ENCODE measurements at places on chromosomes 1 and 21.

- DNase-seq = no peak
Observed at GRCh38 chr1:154521695-154522094, 19.5 kb upstream of the SHE start.

DNA sequence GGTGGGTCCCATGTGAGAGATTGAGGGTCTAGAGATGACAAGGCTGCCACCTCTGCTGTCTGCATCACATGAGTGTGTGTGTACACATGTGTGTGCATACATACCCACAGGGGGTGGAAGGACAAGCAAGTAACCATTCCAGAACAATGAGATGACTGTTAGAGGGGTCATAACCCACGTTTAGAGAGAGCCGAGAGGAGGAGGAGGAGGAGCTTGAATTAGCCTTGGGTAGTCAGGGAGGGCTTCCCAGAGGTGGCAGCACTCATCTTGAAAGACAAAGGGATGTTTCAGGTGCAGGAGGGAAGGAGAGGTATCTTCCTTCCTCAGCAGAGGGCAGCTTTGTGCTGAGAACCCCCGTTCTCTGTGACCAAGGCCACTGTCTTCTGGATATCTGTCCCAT, 21.3 kb downstream of the TNFRSF1B start:
- no peak for DNase-seq

DNA sequence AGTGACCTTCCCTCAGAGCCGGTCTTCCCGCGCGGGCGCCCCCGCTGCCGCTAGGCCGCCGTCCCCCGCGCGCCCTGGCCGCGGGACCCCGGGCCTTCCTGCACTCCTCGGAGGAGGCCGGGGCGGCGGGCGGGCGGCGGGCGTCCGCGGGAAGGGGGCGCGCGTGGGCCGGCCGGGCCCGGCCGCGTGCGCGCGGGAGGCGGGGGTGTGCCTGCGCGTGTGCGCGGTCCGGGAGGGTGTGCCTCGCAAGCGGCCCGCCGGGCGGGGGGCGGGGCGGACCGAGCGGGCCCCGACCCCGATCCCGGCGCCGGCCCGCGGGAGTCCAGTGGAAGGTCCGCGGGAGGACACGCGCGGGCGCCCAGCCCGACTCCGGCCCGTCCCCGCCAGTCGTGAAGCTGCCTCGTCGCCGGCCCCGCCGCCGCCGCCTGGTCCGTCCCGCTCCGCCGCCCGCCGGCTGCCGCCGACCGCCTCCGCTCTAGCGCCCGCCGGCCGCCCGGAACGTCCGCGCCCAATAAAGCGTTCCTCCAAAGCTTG, 438 bp downstream of the MRPS6 start:
- DNase-seq = peak; percentile 36

DNA sequence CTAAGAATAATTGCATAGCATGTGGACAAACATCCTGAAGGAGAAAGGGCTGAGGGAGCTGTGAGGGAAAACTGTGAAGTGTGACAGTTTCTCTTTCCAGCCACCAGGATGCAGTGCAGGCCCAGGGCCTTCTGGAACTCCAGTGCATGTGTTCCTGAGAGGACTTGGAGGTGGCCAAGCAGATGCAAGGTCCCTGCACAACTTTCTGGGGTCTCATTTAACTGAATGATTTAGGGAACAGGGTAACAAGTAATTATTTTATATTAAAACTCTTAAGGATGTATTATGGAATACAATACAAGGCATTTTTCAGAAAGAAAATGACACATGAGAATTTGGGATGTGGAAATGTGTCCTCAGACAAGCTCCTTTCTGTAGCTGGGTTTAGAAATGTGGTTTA, 61.2 kb upstream of the MCOLN3 start:
- peak; percentile 77 for DNase-seq

DNA sequence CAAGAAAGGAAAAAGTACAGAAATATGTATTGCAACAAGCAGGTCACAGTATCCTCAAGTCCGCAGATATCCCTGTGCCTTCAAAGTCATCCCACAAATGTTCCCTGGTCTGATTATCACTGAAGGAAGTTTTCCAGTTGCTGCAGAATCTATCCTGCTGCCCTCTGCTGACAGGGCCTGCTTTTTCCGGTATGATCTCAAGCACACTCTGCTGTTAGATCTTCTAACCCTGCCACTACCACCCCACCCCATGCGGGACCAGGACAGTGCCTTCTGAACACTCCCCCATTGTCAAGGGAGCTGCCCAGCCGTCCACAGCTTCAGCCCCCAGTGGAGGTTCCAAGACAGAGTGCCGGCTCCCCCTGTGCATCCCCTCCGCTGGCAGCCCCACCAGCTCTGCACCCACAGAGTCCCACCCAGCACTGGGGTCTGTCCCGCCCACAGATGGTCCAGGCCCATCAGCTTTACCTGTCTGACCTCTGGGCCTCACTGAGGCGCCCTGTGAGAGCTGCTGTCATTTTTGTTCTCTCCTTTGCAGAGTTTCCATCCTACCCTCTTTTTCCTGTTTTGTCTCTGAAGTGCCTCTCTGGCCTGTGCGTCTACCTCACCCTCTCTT, 27.9 kb downstream of the FAM163A start:
- peak; percentile 13 for DNase-seq

GRCh38 chr1:30316056-30316455, 407.3 kb downstream of the MATN1 start:
- DNase-seq = no peak

GRCh38 chr1:67889466-67889865, 56.2 kb upstream of the GNG12 start:
- no peak for DNase-seq

- no peak for DNase-seq
Observed at GRCh38 chr21:35989138-35989735, 71.1 kb downstream of the SETD4 start.

DNA sequence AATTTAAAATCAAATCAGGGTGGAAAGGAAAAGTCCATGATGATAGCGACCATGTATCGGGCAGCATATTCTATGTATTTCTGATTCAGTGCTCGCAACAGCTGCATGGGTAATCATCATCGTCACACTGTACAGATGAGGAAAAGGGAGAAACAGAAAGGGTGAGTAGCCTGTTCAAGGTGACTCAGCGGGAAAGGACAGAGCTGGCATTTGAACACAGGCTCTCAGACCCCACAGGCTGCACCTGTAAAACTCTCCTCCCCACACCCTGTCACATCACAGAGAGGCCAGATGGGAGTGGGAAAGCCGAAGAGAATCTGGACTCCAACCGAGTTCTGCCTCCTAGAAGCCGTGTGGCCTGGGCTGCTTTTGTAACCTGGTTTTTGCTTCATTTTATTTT, 14.0 kb downstream of the RUNX1 start:
- DNase-seq = no peak
